ENCODE measurements at places on chromosomes 6 and 20.

DNA sequence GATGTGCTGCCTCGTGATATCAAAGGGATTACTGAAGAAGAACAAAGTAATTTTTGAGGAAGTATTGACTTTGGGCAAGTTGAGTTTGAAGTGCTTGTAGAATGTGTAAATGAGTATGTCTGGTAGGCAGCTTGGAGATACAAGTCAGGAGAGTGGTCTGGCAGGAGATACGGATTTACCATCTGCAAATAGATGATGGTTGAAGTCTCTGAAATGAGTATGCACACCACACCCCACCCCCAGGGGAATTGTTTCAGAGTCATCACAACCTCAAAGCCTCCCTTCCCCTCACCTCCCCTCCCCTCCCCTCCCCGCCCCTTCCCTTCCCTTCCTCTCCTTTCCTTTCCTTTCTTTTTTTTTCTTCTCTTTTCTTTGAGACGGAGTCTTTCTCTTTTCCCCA, 16.4 kb upstream of the MCUR1 start:
- DNase-seq = no peak

GRCh38 chr6:82646231-82646615, 282.6 kb downstream of the TPBG start:
- DNase-seq = no peak

GRCh38 chr6:11650711-11651110, 113.2 kb downstream of the TMEM170B start:
- DNase-seq = no peak

- DNase-seq = no peak
These were observed 567 bp downstream of the HS3ST5 start for GRCh38 chr6:114342086-114342825.

- DNase-seq = no peak
These were observed 6.1 kb upstream of the ALDH8A1 start for GRCh38 chr6:134956032-134956431.

- no peak for DNase-seq
These were observed 23.7 kb upstream of the MRGBP start for GRCh38 chr20:62772619-62772989.

DNA sequence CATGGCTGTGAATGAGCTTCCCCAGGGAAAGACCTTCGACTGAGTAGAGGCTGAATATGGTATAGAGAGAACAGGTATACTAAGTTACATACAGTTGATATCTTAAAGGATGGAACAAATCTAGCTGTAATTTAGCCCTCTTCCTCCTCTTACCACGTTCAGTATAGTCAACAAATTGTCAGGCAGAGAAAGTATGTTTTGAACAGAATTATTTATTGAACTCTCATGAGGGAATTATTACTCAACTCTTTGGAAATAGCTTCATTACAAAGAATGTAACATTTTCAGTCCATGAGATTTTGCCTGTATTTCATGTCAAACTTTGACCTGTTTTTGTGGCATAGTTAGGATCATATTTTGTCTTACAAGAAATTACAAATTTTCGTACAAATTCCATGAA, 63.0 kb downstream of the SH3BGRL2 start:
- DNase-seq = no peak

DNA sequence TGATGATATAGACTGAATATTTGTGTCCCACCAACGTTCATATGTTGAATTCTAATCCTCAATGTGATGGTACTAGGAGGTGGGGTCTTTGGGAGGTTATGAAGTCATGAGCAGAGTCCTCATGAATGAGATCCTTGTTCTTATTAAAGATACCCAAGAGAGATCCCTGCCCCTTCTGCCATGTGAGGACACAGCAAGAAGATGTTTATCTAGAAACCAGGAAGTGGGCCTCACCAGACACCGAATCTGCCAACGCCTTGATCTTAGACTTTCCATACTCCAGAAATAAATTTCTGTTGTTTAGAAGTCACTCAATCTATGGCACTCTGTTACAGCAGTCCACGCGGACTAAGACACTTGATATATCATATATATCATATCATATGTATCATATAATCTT, 67.7 kb upstream of the GCM1 start:
- DNase-seq = no peak

DNA sequence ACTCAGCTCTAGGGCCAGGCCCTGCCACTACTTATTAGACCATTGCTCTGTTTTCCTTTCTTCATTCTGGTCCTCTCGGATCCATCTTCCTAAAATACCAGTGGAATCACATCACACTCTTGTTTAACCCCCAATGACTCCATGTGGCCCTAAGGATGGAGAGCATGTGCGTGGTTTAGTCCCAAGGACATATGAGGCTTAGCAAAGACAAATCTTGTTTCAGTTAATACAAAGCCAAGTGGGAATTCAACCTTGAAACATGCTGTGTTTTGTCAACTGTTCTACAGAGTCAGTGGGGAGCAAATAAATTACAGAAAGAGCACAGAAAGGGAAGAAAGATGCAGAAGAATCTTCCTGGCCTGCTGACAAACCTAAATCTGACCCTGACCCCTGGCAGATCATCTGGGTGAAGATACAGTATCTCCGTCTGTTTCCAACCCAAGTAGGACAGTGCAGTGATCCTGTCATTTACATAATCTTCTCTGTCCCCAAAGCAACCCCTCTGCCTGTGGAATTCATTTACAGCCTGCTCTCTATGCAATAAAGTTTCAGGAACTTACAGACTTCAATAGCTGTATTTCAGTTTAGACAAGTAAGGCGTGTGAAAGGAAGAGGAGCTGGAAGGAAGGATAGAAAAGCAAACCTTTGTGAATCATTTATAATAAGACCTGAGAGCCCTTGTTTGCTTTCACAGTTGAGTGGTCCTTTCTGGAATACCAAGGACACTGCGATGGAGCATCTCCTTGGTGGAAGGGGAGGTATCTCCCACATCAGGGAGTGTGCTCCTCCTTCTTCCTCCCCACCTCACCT, 144.0 kb downstream of the THBS2 start:
- no peak for DNase-seq

GRCh38 chr20:59781226-59781625, 152.2 kb downstream of the SYCP2 start:
- no peak for DNase-seq

- DNase-seq = no peak
These were observed 101.4 kb upstream of the NHSL1 start for GRCh38 chr6:138600726-138601125.

- DNase-seq = no peak
These were observed 7.0 kb upstream of the NINL start for GRCh38 chr20:25592135-25592852.

DNA sequence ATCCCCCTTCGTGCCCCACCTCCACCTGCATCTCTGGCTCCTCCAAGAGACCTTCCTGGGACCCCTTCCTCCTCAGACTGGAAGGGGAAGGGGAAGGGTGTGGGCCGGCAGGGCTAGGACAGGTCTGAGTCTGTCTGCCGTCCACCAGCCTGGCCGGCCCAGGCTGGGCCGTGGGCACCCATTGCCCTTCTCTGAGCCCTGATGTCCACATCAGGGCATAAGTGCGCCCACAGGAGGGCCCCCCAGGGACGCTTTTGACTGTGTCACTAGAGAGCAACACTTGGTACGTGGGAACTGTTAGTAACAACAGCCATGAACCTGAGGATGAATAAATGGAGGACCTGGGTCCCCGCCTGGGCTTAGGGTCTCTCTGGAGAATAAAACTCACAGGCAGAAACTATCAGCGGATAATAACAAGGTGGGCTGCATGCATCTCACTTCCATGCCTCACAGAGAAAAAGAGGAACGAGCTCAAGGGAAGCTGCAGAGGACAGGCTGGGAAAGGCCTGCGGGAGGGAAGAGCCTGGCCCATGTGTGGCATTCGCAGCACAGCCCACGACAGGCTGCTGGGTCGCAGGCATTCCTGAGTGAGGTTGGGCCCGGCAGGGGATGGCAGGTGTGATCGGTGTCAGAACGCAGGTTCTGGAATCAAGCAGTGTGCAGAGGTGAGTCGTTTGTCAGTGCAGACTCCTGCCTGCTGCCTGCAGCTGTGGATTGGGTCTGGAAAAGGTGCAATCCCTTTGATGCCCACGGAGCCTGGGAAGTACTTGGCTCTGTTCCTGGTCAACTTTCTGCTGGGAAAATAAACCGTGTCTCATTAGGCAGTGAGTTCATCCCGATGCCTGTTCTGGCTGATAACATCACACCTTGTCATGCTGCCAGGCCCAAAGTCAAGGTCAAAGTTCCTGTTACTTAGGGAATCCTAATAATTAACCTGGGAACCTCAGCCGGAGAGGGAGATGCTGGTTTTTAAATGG, 60.9 kb downstream of the BCAS4 start:
- no peak for DNase-seq

DNA sequence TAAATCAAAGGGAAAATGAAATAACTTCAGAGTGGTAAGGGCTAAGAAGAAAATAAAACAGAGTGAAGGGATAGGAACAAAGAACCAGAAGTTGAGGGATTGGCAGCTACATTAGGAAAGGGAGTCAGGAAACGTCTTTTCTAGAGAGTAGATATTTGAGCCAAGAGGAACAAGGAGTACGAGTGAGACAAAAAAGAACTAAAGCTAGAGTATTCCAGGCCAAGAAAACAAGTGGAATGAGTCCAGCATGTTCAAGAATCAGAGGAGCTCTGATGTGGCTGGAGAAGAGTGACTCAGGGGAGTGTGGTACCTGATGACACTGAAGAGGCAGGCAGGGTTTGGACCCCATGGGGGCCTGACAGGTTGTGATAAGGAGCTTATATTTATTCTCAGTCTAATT, 66.3 kb downstream of the CEP162 start:
- no peak for DNase-seq

GRCh38 chr20:46752728-46753127, 43.3 kb downstream of the SLC2A10 start:
- DNase-seq = no peak

- no peak for DNase-seq
These were observed 13.5 kb downstream of the CNKSR3 start for GRCh38 chr6:154496793-154497517.

GRCh38 chr20:35866418-35867202, 87.7 kb downstream of the SCAND1 start:
- no peak for DNase-seq

DNA sequence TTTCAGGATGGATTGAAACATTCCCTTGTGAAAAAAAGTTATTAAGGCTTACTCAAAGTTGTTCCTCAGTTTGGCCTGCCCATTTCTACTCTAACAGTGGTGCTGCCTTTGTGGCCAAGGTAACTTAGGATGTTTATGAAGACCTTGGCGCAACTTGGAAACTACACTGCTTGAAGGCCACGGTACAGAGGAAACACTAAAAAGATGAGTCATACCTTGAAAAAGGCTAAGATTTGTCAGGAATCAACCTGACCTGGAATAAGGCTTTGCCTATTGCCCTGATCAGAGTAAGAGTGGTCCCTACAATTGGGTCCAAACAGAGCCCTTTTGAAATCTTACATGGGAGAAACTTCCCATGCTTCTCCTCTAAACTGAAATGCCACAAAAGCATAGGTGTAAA, 119.9 kb upstream of the MOCS1 start:
- DNase-seq = no peak

DNA sequence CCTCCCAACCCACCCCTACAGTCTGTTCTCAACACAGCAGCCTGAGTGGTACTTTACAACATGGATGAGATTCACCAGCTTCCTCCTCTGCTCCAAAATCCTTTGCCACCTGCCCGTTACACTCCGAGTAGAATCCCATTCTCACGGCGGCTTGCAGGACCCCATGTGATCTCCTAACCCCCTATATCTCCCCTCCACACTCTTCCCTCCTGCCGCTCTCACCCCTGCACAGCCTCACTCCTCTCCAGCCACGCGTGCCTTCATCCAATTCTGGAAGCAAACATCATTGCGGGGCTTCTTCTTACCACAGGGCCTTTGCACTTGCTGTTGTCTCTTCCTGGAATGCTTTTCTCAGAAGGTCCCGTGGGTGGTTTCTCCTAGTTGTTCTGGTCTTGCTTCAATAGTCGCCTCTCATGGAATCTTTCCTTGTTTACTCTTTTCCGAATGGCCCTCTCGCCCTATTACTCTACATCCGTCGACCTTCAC, 472.3 kb downstream of the CDH26 start:
- no peak for DNase-seq

GRCh38 chr20:20083807-20084206, 31.5 kb downstream of the CFAP61 start:
- no peak for DNase-seq

DNA sequence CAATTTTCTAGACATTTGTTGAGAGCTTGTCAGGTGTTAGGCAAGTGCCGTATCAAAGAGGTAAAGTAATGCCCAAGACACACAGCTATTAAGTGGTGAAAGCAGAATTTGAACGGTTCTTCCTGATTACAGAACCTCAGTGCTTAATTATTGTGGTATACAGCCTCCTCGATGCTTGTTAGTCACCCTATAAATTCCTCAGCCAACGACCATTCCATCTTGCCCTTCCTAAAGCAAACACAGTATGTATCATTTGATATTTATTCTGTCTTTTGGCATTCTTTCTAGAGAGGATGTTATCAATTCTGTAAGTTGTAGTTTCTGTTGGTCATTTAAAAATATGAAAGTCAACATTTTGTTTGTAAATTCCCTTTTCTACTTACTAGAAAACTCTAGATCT, 297.8 kb upstream of the BMP2 start:
- no peak for DNase-seq

DNA sequence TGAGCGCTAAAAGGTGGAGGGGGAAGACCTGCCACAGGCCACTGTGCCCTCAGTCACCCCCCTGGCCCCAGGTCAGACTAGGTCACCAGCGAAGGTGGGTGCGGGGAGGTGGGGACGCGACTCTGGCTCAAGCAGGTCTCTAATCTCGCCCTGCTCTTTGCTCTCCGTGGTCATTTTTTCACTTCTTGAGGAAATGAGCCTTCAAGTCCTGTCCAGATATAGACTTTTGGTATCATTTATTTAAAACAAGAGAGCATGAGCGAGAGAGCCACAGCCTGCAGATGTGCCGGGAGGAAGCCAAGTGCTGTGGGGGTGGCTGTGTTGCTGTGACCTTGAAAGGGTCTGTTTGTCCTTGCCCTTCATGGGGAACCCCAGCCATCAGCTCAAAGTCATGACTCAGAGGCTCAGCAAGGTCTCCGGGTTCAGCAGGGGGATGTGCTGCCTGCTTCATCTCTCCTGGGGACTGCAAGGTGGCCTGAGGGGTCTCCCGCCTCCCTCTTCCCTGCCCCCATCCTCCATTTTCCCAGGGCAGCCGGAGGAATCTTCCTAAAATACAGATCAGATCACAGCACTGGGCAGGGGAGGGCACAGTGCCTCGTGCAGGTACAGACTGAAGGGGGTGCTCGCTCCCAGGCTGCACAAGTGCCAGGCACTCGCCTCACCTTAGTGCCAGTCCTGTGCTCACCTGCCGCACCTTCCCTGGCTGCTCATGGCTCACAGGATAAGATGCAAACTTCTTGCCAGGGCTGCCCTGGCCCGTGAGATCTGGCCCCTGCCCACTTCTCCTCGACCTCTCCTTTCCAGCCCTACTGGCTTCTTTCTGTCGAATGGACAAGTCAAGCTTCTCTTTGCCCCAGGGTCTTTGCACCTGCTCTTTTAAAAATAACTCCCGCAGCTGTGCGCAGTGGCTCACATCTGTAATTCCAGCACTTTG, 26.5 kb downstream of the SULF2 start:
- DNase-seq = no peak

Data from activated CD4-positive, alpha-beta T cell treated with anti-CD3 and anti-CD28 coated beads for 1 hour (primary cell).